ENCODE measurements at places on chromosomes 6 and 20.

DNA sequence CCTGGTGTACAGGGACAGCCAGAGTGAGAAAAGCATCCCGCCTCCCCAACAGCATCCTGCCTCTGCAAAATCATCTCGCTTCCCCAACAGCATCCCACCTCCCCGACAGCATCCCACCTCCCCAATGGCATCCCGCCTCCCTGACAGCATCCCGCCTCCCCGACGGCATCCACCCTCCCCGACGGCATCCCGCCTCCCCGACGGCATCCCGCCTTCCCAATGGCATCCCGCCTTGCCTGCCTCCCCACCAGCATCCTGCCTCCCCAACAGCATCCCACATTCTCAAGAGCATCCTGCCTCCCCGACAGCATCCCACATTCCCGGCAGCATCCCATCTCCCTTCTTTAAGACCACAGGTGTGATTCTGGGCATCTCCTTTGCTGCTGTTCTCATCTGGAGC lies 46.0 kb upstream of the NXT1 start:
- no peak for DNase-seq

DNA sequence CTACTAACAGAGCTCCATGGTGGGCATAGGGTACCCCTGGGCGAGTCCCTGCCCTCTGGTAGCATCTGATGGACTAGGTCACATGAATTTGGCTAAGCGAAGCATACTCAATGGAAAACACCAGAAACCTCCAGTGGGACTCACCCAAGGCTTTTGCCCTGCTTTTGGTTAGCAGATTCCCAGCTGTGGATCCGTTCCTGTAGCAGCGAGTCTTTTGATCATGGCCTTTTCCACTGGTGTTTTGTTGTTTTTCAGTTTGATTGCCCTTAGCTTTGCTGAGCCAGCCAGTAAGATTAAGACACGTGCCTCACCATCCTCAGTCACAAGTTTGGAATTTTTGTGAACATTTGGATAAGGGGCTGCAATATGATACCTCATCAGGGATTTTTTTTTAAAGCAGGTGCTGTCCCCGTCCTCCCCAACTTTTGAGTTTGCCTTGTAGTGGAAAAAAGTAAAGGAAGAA lies 8.0 kb downstream of the TNFAIP3 start:
- no peak for DNase-seq

DNA sequence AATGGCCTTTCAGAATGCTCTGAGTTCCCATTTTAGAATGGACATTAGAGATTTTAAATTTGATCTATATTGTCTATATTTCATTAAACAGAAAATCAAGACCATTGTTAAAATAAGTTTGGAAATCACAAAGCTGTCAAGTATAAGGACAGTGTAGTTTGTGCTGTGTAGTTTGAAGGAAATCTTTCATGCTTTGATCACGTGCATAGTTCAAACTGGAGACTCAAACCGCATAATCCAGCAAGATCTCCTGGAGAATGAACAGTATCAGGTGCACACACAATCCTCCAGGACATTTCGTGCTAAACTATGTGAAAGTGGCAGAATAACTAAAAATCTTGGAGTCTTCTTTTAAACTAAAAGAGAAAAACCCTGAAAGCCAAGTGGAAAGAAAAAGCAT lies 60.8 kb upstream of the TBXT start:
- DNase-seq, result no peak

GRCh38 chr6:141364232-141364631 lies 768.5 kb upstream of the GJE1 start:
- no peak for DNase-seq

DNA sequence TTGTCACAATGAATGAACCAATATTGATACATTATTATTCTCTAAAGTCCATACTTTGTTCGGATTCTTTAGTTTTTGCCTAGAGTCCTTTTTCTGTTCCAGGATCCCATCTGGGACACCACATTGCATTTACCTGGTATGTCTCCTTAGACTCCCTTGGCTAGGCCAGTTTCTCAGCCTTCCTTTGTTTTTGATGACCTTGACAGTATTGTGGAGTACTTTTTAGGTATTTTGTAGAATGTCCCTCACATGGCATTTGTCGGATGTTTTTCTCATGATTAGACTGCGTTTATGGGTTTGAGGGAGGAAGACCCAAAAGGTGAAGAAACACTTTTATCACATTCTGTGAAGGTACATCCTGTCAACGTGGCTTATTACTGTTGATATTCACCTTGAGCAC lies 16.9 kb downstream of the PPP1R14C start:
- no peak for DNase-seq

DNA sequence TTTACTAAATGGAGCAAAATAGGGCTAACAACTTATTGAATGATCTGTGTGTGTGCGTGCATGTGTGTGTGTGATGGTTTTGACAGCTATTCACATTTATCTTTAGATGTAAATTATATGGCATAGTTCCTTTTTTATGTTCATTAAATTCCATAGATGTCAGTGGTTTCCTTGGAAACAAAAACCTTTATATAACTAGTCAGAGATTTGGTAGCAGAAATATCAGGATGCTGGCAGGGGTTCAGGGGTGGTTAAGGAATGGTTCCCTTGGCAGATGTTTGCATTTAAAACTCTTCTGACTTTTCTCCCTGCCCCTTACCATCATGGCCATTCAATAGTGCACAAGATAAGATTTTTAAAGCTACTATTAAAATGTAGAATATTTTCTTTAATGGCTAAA lies 256.6 kb downstream of the PLCB1 start:
- DNase-seq, result no peak

- DNase-seq, result no peak
These were observed at the start of gene BNIP5 for GRCh38 chr6:36336779-36337241. BNIP5 (minus strand) TSS chr6:36336888; CDS start chr6:36330690, 6,198 bp downstream.

DNA sequence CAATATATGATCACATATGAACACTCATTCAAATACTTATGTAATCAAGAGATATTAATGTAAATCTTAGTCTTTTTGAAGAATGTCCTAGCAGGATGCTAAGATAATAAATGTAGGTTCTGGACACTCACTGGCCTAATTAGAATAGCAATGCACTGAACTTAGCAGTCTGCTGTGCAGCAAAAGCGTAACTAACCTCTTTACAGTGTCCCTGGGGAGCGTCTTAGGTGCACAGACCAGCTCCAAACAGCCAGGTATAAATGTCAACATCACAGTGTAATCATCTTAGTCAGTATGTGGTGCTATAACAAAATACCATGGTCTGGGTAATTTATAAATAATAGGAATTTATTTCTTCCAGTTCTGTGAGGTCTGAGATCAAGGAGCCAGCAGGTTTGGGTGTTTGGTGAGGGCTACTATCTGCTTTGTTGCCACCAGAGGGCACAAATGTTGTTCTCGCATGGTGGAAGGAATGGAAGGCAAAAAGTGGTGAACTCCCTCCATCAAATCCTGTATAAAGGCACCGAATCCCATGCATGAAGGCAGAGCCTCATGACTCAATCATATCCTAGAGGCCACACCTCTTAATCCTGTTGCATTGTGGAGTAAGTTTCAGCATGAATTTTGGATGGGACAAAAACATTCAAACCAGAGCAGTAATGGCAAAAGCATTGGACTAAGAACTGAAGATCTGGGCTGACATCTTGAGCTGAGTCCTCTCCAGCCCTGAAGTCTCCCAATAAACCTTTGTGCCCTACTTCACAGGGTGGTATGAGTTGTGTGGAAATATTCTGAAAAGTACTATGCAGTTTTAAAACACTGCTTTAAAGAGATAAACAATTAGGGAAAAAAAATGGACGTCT lies 41.8 kb upstream of the FOXO3 start:
- no peak for DNase-seq

- DNase-seq, result peak; percentile 78
These were observed 28.9 kb downstream of the STX7 start for GRCh38 chr6:132483779-132484679.

DNA sequence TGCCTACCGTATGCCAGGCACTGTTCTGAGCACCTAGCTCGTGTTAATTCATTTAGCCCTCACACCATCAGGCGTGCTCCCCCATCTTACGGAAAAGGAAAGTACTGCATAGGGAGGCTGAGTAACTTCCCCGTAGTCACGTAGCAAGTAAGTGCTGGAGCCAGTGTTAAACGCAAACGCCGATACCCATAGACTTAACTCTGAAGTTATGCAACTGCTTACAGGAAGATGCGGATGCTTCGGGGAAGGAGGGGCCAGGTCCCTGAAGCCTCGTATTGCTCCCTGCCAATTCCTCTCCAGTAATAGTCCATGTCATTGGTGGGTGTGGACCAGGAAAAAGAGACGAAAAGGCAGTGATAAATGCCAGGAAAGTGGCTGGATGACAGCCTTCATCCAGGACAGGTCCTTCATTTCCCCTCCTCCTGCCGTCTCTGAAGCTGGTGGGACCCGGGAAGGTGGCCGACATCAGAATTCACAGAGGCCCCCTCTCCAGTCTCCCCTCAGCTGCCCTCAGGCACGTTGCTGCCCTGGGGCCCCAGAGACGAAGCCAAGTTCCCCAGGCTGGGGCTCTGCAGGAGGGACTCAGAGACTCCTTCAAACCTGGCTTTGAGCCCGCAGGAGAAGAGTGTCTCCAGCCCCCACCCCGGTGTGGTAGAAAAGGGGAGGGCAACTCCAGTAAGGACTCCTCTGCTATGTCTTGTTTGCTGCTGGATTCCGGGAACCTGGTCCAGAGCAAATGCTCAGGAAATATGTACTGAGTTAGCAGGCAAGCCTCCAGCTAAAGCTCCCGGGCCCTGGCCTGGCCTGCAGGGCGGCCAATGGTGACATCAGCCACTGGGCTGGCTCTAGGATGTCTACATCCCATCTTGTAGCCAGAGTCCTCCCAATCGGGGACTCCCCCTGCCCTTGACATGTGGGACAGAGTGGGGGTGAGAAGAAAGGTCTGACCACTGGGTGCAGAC lies 37.8 kb downstream of the RAB44 start:
- peak; percentile 94 for DNase-seq

DNA sequence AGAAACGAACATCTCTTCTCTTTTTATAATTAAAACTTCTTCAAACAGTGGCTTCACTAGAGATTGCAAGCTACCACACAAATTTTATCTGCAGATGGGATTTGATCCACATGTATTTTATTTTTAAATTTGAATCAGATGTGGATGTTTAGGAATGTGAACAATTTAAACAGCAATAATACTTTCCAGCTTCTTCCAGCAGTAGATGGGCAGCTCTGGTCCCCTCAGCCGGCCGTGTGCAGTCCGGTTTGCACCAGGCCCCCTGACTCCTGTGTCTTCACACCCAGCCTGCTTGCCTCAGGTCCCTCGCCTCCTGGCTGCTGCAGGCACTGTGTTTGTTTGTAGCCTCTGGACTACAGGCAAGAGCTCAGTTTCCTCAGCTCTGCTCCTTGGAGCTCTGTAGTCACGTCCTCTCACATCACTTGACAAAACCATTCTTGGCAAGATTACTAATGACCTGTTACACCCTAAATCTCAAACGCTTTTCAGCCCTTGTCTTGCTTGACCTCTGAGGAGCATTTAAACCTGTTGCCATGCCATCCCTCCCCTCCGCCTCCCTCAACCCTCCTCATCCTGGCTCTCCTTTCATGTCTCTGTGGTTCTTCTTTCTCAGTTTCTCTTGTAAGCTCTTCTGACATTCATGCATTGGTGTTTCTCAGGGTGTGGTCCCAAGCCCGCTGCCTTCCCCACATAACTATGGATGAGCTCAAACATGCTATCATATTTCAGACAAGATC lies 13.2 kb upstream of the ZBTB24 start:
- DNase-seq, result no peak

- DNase-seq, result peak; percentile 77
These were observed 18.0 kb downstream of the PRPH2 start for GRCh38 chr6:42704251-42704936.

- no peak for DNase-seq
These were observed 55.8 kb downstream of the CDH22 start for GRCh38 chr20:46252352-46253091.

DNA sequence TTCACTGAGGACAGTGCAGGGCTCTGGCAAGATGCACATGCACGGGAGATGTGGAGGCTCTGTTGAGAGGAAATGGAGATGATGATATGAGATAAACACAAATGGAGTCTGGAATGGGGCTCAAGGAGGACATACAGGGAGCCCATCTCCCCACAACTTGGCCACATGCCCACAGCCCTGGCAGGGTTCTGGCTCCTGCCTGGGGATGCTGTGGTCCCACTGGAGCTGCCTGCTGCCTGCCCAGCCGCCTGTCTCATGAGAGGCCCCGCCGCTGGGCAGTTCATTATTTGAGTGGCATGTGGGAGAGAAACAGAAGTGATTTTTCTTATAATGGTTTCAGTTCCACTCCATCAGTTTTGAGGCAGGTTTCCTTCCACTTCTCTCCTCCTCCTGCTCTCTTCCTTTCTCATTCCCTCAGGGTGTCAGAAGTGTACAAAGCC lies 133.6 kb upstream of the TRAF3IP2 start:
- no peak for DNase-seq

DNA sequence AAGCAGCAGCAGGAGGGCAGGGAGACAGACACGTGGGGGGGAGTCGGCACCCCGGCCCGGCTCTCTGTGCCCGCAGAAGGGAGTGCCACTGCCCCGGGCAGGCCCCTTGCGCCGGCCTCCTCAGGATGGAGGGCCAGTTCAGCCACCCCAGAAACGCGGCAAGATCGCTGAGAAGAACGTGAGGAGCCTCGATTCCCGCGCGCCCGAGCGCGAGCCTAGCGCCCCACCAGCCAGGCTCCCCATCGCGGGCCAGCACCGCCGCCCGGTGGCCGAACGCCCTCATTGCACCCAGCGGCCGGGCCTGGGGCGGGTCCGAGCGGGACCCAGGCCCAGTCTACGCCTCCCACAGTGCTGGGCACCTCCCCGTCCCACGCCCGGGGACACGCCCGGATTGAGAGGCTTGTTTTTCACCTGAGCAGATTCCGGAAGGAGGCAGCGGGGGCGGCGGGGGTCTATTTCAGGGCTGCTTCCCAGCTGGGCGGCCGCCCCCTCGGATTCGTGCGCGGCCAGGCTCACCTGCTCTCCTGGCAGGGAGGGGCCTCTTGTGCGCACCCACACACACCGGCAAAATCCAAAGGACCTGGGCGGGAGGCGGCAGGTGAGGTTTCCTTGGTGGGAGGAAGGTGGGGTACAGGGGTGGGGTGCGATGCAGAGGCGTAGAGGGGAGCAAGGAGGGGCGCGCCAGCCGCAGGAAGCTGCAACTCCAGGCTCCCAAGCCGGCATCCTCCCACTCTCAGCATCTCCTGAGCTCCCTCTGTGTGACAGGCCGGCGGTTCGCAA lies 9.0 kb upstream of the GRM4 start:
- peak; percentile 43 for DNase-seq

GRCh38 chr20:17524560-17524959 lies 6.6 kb downstream of the BFSP1 start:
- no peak for DNase-seq

GRCh38 chr6:90719321-90720195 lies 132.7 kb upstream of the MAP3K7 start:
- DNase-seq, result no peak
